ENCODE measurements at places on chromosomes 2 and 18. TPM values are rescaled to one million over a fixed set of nuclear protein-coding genes. Genes with fewer than 3 reads are reported as not detected.

DNA sequence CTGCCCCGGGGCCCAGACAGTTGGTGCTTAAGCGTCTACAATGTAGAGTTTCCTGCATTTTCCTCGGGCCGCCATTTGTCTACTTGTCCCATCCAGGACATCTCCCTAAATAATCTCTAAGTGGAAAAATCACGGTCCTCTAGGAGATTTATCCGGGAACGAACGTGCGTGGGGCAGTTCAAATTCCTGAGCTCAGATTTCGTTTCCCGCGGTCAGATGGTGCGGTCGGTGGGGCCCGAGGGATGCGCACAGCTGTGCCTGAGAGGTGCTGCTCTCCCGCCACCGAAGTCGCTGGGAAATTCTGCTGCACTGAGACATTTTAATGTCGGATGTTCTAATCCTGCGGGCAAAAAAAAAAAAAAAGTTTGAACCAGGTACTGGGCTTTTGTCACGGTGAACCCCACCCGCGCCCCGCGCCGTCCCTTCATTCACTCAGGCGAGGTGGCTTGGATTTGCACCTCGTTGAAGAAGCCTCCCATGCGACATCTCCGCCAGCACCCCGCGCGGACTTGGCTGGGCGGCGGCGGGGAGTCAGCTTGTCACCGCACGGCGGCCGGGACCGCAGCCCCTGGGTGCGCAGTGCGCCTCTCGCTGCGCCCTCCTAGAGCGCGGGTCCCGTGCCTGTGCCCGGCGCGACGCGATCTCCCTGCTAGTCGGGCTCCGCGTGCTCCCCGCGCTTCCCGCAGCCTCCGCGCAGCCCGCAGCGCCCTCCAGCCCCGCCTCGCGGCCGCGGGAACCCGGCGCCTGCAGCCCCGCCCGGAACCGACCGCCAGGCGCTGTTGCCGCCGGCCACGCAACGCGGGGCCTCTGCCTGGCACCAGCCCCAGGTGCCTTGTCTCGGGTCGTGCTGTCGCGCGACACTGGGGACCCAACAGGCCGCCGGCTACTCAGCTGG lies 191.9 kb upstream of the TCF4 start:
- DNase-seq, result peak; percentile 80

- DNase-seq, result no peak
Observed at GRCh38 chr18:44517136-44517535, 163.6 kb upstream of the SETBP1 start.

Gene ALK
- 0.15 TPM for polyA plus RNA-seq

- DNase-seq, result no peak
Observed at GRCh38 chr2:40105593-40105992, 326.5 kb upstream of the THUMPD2 start.

Gene REG3A
- not detected for polyA plus RNA-seq

GRCh38 chr2:186950694-186951093 lies 101.7 kb upstream of the ZSWIM2 start:
- DNase-seq, result no peak

Gene FAM124B
- polyA plus RNA-seq, result 35.7 TPM

- no peak for DNase-seq
Observed at GRCh38 chr2:42905341-42906110, 113.1 kb upstream of the HAAO start.

- no peak for DNase-seq
Observed at GRCh38 chr2:159065313-159065712, 96.9 kb downstream of the TANC1 start.

GRCh38 chr2:51247252-51247805 lies 215.4 kb upstream of the NRXN1 start:
- no peak for DNase-seq

GRCh38 chr2:217938036-217938435 lies 64.8 kb downstream of the TNS1 start:
- DNase-seq, result no peak

- DNase-seq, result peak; percentile 12
Observed at GRCh38 chr2:80255918-80256781, 48.4 kb downstream of the LRRTM1 start.

GRCh38 chr18:25100418-25100817 lies 251.5 kb downstream of the ZNF521 start:
- no peak for DNase-seq

DNA sequence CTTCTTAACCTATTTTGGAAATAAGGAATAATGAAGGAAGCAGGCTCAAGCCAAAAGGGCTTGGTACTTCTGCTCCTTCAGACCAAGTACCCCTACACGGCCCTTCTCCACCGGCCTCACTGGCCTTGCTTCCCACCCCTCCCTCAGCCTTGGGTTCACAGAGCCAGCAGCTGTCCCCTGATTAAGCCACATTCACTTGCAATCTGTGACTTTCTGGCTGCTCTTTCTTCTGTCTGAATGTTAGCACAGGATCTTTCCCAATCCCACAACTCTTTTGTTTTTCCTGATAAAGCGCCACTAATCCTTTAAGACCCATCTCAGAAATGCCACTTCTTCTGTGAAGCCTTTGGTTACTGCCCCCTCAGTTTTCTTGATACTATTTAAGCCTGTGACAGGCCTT lies 52.4 kb downstream of the REEP1 start:
- no peak for DNase-seq

GRCh38 chr2:173966274-173967098 lies 1.3 kb upstream of the SP3 start:
- DNase-seq, result no peak

DNA sequence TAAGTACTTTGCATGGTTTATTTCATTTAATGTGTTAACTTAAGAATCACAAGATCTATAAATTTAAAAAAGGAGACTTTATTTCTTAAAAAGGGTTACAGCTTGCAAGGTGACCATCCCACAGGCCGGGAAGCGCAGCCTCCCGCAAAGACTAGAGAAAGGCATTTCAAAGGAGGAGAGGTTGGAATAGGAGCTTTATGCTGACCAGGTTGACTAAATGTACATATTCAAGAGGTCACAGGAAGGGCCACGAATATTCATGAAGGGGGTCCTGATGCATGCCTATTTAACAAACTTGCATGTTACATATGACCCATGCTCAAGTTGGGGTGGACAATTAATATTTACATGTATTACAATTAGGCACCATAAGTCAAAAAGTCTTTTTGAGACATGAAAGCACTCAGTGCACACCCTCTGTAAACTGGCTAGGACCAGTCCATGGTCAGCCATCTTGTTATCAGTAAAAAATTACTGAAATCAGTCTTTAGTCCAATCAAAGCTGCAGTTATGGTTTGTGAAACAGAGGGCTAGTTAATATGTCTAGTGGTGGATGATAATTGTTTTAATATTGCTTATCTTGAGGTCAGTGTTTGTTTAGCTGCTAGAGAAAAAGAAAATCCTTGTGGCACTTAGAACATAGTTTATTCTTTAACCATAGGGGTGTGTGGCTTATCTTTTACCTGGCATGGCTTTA lies 169.3 kb downstream of the KCNE4 start:
- no peak for DNase-seq

Gene FER1L5
- polyA plus RNA-seq, result 0.44 TPM

Gene EEF1B2
- polyA plus RNA-seq, result 721 TPM

Gene PRPF40A
- 137 TPM for polyA plus RNA-seq

DNA sequence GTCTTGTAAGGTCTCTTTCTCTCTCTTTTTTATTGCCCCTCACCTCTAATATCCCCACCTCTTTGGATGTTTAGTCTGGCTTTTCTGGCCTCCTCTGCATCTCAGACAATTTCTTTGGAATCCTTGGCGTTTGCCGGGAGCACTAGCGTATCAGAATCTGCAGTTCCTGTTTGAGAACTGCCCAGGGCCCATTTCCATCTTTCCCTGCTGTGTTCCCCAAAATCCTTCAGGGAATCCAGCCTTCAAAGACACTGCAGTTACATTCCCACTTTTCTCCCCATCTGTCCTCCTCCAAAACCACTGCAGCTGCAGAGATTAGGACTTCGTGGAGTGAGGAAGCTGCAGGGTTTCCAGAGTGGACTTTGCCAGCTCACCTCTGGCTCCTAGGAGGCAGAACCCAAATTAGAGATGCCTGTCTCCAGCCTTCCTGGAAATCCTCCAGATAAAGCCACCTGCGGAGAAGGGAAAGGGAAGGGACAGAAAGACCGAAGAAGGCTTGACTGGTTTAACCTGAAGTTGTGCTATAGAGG lies 2.7 kb downstream of the VSNL1 start:
- DNase-seq, result no peak

DNA sequence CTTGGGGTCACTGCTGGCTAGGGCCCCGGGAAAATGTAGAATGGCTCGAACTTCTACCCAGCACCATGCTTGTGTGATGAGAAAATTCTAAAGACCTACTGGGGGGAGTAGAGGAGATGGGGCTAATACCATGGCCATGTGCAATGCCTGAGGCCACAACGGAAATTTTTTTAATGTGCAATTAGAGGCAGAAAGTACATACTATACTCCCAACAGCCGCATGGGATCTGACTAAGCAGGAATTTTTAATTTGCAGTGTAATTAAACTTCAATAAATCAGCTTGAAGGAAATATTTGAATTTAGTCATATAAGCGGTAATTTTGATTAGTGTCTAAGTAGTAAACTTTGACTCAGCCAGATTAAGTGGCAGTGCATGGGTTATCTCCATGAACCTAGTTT lies 53.2 kb upstream of the CNGA3 start:
- DNase-seq, result no peak

- no peak for DNase-seq
Observed at GRCh38 chr2:47196499-47196898, 41.4 kb upstream of the STPG4 start.

Gene IL37
- polyA plus RNA-seq, result 0.35 TPM

Gene VWA3B
- 5.1 TPM for polyA plus RNA-seq

Gene SLC38A11
- polyA plus RNA-seq, result 1.6 TPM

Gene ANO7
- polyA plus RNA-seq, result 2.0 TPM

DNA sequence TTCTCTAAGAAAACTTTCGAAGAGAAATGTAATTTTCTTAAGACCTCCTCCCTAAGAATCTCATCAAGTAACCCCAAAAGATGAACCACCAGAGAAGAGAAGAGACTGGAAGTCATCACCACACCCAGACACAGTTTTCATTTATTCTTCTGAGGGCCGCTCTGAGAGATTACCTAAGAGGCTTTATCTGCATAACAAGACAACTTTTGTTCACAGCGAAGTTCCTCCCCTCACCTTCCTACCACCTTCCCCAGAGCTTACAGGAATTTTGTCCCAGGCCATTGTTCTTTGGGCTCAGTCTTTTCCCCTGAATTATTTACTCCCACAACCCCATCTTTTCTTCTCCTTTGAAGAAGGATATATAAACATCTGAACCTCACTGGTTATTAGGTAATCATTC lies 92.8 kb downstream of the AKAIN1 start:
- DNase-seq, result no peak

- DNase-seq, result no peak
Observed at GRCh38 chr2:152395572-152395971, 60.6 kb downstream of the FMNL2 start.

- DNase-seq, result no peak
Observed at GRCh38 chr18:34723143-34723542, 13.0 kb downstream of the DTNA start.

Gene HOXD13
- polyA plus RNA-seq, result not detected

DNA sequence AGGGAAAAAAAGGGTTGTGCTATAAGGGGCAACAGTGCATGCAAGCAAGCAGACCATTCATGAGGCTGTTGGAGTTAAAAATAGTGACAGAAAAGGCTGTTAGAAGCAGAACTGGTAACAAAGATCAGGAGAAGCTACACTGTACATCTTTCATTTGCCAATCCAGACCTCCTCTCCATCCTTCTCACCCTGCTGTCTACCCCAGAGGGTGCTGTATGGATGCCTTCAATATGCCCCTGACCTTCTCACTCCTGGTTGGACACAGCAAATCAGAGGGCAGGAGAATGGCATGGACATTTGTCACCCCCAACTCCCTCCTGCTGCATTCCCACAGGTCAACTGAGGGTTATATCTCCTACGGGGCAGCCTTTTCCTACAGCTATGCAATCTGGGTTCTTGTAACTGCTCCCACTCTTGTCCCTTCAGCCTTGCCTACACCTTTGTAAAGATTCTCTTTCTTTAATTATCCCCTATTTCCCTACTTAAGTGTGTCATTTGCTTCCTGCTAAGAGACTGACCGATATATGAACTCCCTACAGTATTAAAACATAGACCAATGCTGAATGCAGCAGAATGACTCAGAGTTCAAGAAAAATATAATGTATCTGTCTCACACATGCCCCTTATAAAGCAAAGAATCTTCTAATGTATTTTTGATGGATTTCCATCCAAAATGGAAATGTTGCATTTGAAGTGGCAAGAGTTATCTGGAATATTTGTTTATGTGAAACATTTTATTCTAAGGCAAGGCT lies 169.2 kb upstream of the NCKAP5 start:
- no peak for DNase-seq

DNA sequence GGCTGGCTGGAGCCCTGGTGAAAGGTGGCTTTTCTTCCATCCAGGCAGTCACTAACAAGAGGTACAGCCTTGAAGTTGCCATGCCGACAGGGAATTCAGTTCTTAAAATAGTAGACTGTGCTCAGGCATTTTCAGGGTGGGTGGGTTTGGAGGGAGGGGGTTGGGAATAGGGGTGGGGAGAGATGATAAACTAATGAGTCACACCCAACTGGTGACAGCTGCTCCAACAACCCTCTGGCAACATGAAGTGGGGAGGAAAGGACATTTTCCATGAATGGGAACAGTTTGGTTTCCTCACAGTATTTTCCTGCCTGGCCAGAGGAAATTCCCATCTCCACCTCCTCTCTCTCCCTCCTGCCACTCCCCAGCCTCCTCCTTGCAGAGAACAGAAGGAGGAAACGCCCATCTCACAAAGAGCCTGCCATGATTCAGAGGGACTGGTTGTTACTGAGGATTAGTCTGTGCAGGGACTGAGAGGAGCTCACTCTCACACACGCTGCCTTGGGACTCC lies 113.0 kb upstream of the SLC1A4 start:
- peak; percentile 20 for DNase-seq

DNA sequence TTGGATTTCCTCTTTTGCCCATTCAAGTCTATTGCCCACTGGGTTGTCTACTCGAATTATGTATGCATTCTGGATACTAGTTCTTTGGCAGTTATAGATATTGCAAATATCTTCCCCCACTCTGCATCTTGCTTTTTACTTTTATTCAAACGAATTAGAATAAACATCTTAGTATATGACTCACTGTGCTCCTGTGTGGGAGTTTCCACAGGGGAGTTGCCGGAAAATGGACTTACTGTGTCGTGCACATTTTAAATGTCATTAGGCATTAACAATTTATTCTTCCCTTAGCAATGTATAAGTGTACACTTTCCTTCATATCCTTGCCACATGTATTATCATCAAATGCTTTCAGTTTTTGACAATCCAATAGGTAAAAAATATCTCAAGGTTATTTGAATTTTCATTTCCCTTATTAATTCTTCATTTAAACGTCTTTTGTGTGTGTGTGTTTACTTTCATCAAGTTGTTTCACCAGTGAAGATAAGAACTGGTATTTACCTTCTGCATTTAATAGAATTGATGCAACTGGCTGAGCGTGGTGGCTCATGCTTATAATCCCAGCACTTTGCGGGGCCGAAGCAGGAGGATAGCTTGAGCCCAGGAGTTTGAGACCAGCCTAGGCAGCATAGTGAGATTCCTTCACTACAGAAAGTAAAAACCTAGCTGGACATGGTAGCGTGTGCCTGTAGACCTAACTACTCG lies 4.6 kb upstream of the UGT1A5 start:
- DNase-seq, result no peak

DNA sequence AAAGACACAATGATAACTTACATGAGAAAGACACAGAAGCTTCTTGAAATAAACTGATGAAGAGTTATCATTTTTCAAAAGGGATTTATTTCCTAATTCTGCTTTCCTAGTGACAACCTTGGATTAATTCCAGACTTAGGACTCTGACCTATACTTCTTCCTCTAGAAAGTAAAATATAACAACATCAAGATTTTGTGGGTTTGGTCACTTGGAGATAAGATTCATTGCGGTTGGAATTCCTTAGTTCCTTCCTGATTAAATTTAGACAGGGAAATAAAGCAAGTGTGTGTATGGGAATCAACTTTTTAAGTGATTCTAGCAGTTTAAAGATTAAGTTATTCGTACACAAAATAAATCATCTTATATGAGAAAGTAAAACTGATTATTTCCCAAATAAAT lies 208.4 kb upstream of the CCDC150 start:
- no peak for DNase-seq

Gene HOXD11
- polyA plus RNA-seq, result 0.25 TPM

All from left lung (tissue), 14 donors.